ENCODE measurements at places on chromosomes 6 and 20.
A peak's percentile ranks its signal among the peaks of the same experiment; 100 is the strongest.

GRCh38 chr6:90872981-90873380 lies 286.1 kb upstream of the MAP3K7 start:
- no peak for DNase-seq

DNA sequence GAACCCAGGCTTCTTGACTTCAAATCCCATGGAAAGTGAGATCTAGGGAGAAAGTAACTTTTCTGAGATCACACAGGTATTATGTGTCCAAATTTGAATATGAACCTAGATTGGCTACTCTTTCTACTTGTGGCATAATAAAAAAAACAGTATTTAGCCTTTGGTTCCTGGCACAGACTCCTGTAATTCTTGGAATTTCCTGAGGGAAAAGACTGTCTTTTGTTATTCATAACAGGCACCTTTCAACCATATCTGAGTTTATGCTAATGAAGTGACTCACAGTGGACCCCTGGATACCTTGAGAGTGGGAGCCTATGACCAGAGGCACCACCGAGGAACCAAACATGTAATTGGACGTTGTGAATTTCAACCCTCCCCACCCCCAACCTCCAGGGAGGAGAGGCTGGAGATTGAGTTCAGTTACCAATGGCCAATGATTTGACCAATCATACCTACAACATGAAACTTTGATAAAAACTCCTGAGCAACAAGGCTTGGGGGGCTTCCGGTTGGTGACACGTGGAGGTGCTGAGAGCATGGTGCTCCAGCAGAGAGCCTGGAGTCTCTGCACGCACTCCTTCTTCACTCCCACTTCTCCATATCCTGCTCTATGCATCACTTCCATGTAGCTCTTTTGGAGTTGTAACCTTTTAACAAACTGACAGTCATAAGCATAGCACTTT lies 48.8 kb downstream of the LAMA4 start:
- DNase-seq = no peak

DNA sequence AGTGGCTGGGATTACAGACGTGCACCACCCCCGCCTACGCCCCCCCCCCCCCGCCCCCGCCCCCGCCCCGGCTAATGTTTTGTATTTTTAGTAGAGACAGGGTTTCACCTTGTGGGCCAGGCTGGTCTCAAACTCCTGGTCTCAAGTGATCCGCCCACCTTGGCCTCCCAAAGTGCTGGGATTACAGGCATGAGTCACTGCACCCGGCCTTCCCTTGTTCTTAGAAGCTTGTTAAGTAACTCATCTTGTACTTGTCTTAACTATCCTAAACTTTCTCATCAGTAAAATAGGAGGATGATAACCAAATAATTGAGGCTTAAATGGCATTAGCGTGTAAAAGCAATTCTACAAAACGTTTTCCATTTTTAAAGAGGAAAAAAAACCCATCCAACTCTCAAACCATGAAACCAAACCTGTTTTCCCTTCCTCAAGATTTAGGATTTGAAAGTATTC lies 4.2 kb downstream of the CDYL start:
- no peak for DNase-seq

- no peak for DNase-seq
Measured at GRCh38 chr6:55902796-55903195, 27.4 kb upstream of the BMP5 start.

DNA sequence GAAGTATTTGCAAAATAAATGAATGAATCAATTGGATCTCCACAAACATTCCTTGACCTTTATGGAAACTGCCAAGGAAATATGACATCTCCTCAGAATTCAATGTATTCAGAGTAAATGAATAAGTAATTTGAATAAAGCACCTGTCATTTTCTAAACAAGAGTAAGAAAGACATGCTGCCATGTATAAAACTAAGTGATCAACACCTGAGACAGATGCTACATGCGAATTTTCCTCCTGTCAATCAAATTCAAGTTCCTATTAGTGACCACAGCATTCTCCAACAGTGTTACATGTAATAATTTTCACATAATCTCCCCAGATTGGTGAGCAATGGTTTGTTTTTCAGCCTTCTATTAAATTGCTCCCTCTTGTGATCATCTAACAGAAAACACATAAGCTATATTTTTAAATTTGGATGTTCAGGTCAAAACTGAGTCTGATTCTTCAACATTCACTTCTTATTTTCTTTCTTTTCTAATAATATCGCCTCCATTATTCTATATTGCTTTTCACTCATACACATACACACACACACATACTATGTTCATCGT lies 163.2 kb upstream of the RNF217 start:
- DNase-seq = no peak

DNA sequence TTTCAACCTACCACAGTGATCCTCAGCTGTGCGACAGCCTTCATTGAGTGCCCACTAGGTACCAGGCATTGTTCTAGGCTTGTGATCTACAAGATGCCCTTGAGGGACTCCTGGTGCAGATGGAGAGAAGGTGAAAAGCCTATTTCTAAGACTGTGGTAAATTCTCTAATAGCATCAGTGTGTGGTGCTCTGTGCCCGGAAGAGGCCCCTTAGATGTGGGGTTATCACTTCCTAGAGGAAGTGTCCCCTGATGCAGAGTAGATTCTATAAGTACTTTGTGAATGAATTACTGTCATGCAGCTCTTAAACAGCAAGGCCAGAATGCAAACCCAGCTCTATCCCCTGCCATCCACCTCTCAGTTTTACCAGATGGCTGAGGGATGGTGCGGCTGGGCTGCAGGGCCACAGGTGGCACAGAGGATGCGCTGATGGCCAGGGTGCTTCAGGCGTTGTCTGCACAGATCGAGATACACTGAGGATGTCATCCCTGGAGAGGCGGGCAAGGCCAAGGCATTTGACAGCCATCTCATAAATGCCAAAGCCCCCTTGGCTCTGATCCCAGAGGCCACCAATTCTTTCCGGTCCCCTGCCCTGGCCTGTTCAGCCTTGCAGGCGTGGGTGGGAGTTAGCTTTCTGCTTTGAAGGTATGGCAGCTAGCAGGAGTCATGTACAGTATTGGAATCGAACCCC lies 96.7 kb downstream of the TOX2 start:
- no peak for DNase-seq

DNA sequence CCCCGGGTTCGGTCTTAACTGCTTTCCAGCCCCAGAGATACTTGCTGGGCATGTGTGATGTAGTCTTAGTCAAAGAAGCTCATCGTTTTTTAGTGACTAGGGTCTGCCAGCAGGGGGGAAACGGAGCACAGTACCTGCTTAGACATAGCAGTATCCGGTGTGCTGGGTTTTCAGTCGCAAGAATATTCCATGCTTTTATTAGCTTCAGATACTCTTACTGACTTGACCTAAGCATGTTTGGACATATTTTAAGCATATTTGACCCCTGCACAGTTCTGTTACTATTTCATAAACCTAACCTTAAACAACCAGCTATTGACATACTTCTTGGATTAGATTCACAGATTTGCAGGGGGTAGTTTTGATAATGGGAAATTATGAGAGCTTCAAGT lies 3.0 kb downstream of the E2F3 start:
- DNase-seq = no peak

- no peak for DNase-seq
Measured at GRCh38 chr6:34288581-34288980, 39.8 kb upstream of the SMIM29 start.

GRCh38 chr20:32958574-32958973 lies 45.7 kb downstream of the SUN5 start:
- no peak for DNase-seq

DNA sequence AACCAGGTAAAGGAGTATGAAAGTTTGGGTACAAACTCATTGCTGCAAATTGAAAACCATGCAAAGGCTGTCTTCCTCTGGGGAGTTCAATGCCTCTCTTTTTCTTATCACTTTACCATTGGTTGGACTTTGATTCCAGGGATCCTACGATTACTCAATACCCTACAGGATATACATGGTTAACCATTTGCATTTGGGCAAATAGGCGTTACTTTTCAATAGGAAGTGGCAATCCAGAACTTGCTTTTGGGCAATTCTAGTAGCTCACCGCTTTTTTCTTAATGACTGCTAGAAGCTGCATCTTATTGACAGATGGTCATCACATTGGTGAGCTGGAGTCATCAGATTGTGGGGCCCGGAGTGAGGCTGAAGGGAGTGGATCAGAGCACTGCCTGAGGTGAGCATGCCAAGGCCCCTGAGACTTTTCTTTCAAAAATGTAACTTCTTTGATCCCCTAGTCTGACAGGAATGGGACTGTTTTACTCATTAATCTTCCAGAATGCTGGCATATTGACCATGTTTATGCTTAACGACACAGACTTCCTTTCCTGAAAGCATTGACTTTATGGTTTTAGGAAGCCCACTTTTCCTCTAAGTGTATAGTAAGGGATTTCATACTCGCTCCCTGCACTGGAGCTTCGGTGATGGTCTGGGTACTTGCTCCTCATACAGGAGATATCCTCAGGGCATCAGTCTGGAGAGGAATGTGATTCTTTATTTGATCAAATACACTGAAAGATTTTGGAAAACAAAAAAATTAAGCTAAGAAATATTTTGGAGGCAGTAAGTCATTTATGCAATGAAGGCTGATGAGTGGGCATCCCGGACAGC lies at the start of gene CCR6:
Gene CCR6 (plus strand): TSS at position 270 of the 831 bp plus-strand sequence. CDS start 13,039 bp downstream, outside the sequence.
- no peak for DNase-seq

- no peak for DNase-seq
Measured at GRCh38 chr6:41411961-41412360, 76.6 kb downstream of the NCR2 start.

DNA sequence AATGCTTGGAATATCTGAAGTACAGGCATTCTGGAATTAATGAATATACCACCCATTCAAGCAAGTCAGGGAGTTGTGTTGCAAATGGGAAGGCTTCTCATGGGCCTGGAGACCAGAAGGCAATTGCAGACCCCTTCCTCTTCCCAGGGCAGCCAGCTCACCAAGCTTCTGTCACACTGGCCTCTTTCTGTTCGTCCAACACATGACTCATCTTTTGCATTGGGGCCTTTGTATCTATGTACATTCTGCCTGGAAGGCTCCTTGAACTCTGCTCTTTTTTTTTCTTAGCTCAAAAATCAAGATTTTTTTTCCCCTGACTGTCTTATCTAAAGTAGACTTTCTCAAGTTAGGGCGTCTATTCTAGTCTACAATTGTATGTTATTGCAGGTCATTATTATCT lies 132.9 kb upstream of the MYLIP start:
- no peak for DNase-seq

- no peak for DNase-seq
Measured at GRCh38 chr6:5747379-5747778, 259.3 kb downstream of the NRN1 start.

DNA sequence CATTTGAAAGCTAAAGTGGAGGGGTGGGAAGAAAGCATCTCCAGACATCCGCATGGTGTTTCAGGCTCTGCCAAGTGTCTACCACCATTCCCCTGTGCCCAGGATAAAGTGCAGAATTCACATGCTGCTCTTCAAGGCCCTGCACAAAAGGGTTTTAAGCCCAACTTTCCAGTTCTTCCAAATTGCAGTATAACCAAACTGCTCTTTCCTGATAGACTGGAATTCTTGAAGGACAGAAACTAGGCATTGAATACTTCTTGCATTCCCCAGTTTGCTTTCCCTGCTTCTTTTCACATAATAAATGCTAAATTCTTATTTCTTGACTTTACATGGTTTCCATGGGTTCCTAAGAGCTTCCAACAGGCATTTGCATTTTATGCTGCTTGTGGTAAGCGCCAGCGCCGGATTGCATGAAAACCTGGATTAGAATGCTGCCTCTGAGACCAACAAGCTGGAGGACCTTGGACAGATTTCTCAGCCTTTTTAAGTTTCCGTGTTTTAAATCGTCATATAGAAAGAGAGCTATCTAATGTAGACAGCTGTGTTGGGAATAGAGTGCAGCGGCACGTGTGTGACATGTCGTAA lies 7.9 kb downstream of the SOX4 start:
- DNase-seq = no peak

DNA sequence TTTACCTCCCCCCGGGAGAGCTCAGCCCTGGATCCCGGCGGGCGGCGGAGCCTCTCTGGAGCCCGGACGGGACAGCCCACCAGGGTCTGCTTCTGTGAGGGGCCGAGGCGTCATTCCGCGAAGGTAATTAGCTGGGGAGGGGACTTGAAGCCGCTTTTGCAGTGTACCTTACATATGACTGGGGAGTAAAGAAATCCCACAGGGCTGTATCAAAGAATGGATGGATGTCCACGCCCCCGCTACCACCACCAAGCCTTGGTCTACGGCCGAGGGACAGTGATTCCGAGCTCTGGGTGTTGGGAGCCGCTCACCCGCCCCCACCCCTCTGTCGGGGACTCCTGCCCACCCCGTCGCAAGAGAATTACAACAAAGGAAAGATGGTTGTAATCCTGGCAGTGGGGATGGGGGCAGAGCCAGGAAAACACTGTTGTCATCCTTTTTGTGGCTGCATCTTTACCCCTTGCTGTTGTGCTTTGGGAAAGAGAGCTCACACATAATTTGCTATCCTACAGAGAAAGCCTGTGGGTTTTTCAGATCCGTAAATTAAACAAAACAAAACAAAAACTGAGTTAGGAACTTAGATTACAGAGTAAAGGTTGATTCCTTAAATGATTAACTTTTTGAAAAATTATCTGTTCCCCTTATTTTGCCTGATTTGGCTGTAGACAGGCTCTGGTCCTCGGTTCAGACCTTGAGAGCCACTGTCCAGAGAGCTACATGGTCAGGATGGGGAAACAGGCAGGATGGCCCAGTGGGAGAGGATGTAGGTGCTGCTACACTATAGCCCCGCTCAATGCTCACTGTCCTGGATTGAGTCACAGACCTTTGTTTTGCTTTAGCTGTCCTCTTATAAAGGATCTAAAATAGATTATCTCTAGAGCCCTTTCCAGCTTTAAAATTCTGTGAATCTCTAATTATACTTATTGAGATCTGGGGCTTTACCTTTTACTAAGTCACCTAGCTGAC lies 997 bp upstream of the FBXO30 start:
- DNase-seq = no peak

- DNase-seq = peak; percentile 60
Measured at GRCh38 chr6:44237813-44238433, 9.0 kb upstream of the HSP90AB1 start.

DNA sequence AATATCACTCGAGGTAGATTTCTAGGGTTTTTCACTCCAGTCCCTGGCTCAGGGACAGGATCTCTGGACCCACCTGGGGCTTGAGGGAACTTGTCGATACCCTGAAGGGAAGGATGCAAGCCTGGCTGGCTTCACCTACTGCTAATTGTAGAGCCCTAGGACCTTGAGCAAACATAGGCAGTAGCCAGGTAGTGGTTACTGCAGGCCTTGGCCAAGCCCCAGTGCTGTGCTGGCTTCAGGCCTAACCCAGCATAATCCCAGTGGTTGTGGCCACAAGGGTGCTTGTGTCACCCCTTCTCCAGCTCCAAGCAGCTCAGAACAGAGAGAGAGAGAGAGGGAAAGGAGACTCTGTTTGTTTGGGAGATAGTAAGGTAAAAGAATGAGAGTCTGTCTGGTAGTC lies 5.8 kb upstream of the MCM9 start:
- DNase-seq = no peak

DNA sequence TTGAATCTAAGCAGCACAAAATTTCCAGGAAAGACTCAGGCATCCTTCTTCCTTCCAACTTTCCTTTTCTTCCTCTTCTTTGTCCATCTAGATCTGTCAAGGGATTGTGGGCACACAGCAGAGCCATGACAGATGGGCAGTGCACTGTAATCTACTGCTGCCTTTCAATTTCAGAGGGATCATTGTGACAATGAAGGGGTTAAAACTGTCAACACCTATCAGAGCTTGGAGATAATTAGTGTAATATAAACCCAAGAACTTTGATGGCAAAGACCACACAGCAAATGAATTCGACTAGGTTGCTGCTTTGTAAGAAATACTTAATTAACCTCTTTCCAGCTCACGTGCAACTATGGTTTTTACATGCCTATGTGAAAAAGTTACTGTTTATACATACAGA lies 55.0 kb downstream of the SAMD5 start:
- no peak for DNase-seq

- DNase-seq = no peak
Measured at GRCh38 chr6:4091941-4092340, 13.0 kb upstream of the FAM217A start.

- no peak for DNase-seq
Measured at GRCh38 chr6:30150671-30151395, 10.2 kb downstream of the TRIM10 start.

All from stimulated activated CD8-positive, alpha-beta memory T cell treated with anti-CD3 and anti-CD28 coated beads, Interleukin-2, amount 100 ng/mL, for 1 hour (primary cell).